ENCODE measurements at places on chromosomes 11 and 22.

GRCh38 chr11:110424775-110425444 is 4.8 kb upstream of the FDX1 start:
- H3K4me1 ChIP-seq, result peaks cover 9% of the 10 kb centered on the region
- no peak overlapping the region for H3K4me3 ChIP-seq
- no peaks in the 10 kb centered on the region for H3K36me3 ChIP-seq
- DNase-seq, result no peak

GRCh38 chr11:75351791-75352587 is 528 bp upstream of the ARRB1 start:
- no peaks in the 10 kb centered on the region for H3K27me3 ChIP-seq
- H3K4me1 ChIP-seq, result peaks cover 60% of the 10 kb centered on the region
- H3K4me3 ChIP-seq, result peak overlapping the region; percentile 87

GRCh38 chr11:116217006-116217405 is 555.8 kb downstream of the BUD13 start:
- H3K36me3 ChIP-seq, result no peaks in the 10 kb centered on the region
- peak; percentile 21 for DNase-seq
- H3K27ac ChIP-seq, result no peak overlapping the region

DNA sequence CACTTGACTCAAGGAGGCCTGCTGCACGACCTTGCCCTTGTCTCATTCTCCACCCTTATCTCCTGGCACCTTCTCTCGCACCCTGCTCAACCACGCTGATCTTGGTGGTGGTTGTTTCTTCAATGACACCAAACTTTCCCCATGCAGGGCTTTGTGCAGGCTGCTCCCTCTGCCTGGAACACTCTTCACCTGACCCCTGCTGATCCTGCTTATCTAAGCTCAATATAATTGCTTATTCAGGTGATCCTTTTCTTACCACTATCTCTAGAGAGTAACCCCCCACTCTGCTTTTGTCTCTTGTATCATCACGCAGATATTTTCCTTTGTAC is 604.4 kb downstream of the BUD13 start:
- H3K36me3 ChIP-seq, result no peaks in the 10 kb centered on the region
- no peak overlapping the region for H3K4me3 ChIP-seq
- no peak overlapping the region for H3K27ac ChIP-seq
- no peak for DNase-seq
- H3K4me1 ChIP-seq, result no peaks in the 10 kb centered on the region
- no peaks in the 10 kb centered on the region for H3K27me3 ChIP-seq

DNA sequence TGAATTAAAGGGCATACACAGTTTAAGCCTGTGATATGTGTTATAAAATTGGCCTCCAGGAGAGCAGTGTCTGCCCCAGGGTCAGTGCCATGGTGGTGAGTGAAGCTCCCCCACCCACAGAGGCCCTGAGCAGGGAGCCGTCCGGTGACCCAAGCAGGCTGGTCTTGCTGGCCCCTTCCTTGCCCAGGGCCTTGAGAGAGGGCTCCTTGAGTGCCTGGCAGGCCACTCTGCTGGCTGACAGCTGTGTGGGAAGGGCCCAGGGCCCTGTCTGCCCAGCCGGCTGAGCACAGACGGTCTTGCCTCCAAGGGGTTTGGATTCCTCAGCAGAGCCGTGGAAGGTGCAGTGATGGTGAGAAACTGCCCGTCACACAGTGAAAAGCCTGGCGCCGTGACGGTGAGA is 25.9 kb downstream of the PTDSS2 start:
- no peak overlapping the region for H3K27ac ChIP-seq
- H3K4me1 ChIP-seq, result no peaks in the 10 kb centered on the region
- no peak for DNase-seq
- H3K27me3 ChIP-seq, result no peaks in the 10 kb centered on the region

DNA sequence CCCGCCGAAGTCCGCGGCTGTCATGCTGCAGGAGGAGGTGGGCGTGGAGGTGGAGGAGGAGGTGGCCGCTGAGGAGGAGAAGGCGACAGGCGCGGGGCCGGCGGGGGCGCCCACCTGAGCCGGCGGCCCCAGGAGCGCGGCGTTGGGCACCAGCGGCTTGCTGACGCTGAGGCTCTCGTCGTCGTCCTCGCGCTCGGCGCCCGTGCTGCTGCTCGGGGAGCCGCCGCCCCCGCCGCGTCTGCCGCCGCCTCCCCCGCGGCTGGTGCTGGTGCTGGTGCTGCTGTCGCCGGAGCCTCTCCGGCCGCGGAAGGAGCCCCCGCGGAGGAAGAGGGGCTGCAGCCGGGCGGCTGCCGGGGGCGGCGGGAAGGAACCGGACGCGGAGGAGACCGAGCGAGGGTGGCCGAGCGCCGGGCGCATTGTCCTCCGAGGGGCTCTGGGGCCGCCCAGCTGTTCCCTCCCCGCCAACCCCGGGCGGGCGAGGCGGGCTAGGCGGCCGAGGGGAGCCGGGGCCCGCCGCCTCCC is 388 bp downstream of the TMEM121B start:
- no peak overlapping the region for H3K27ac ChIP-seq
- peaks cover 41% of the 10 kb centered on the region for H3K4me1 ChIP-seq
- no peak overlapping the region for H3K4me3 ChIP-seq

- no peak for DNase-seq
- no peak overlapping the region for H3K4me3 ChIP-seq
- H3K4me1 ChIP-seq, result no peaks in the 10 kb centered on the region
Measured at GRCh38 chr11:79578116-79578515, 137.3 kb upstream of the TENM4 start.

GRCh38 chr22:22713416-22713815 is 69.0 kb downstream of the GGTLC2 start:
- no peaks in the 10 kb centered on the region for H3K36me3 ChIP-seq
- no peak overlapping the region for H3K27ac ChIP-seq
- H3K4me3 ChIP-seq, result no peak overlapping the region

DNA sequence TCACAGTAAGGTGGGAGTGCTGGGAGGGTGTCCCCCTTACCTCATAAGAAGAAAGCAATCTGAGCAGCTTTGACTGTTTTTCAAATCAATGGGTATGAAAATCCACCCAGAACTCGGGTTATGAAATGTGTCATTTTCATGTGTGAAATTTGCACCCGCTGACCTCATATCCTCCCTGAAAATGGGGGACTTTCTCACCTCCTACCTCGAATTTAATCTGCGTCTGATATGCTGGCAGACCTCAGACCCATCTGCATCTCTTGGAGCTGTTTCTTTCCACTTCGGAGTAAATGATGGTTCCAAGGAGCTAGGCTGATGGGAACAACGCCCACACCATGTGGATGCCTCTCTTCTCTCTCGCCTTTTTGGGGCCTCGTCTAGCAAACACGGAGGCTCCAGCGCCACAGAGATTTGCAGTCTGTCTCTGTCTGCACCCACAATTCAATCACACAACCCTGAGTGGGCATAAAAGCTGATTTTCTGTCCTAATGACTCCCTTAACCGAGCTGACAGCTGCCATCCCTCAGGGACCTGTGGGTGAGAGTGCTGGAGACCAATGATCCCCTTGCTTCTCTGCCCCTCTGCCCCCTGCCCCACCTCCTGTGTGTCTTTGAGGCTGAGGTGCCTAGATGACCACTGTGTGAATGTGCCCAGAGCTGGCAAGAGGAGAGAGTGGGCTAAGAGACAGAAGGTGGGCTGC is 71.0 kb downstream of the TRIM29 start:
- H3K4me1 ChIP-seq, result no peaks in the 10 kb centered on the region
- H3K27me3 ChIP-seq, result peaks cover 8% of the 10 kb centered on the region
- H3K36me3 ChIP-seq, result no peaks in the 10 kb centered on the region
- DNase-seq, result no peak
- no peak overlapping the region for H3K27ac ChIP-seq
- H3K4me3 ChIP-seq, result no peak overlapping the region

DNA sequence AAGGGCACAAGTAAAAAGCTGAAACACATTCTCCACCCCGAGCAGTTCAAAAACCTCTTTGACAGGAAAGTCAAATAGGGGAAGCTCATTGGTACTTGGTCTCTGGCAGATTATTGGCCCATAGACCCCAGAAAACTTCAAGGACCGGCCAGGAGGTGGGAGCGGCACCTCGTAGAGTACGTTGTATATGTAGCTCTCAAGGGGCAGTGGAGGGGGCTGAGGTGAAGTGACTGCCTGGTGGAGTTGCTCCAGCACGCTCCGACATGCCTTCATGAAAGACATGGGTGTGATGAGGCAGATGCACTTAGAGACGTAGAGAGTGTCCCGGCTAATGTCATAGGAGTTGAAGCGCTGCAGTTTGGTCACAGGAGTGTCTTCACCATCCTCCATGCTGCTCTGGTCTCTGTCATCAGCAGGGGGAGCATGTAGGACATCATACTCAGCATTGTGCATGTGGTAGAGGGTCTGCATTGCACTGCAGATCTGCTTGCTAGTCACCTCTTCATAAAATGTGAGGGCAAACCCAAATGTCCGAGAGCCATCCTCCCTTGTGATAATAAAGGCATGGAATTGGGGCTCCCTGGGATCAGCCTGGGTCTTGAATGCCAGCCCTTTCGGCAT is 61.3 kb downstream of the DENND5A start:
- H3K27ac ChIP-seq, result no peak overlapping the region
- peaks cover 33% of the 10 kb centered on the region for H3K36me3 ChIP-seq

- H3K4me3 ChIP-seq, result no peak overlapping the region
- no peak overlapping the region for H3K27ac ChIP-seq
- no peaks in the 10 kb centered on the region for H3K27me3 ChIP-seq
- H3K4me1 ChIP-seq, result peaks cover 63% of the 10 kb centered on the region
Measured at GRCh38 chr11:67261640-67261945, 4.7 kb upstream of the GRK2 start.

DNA sequence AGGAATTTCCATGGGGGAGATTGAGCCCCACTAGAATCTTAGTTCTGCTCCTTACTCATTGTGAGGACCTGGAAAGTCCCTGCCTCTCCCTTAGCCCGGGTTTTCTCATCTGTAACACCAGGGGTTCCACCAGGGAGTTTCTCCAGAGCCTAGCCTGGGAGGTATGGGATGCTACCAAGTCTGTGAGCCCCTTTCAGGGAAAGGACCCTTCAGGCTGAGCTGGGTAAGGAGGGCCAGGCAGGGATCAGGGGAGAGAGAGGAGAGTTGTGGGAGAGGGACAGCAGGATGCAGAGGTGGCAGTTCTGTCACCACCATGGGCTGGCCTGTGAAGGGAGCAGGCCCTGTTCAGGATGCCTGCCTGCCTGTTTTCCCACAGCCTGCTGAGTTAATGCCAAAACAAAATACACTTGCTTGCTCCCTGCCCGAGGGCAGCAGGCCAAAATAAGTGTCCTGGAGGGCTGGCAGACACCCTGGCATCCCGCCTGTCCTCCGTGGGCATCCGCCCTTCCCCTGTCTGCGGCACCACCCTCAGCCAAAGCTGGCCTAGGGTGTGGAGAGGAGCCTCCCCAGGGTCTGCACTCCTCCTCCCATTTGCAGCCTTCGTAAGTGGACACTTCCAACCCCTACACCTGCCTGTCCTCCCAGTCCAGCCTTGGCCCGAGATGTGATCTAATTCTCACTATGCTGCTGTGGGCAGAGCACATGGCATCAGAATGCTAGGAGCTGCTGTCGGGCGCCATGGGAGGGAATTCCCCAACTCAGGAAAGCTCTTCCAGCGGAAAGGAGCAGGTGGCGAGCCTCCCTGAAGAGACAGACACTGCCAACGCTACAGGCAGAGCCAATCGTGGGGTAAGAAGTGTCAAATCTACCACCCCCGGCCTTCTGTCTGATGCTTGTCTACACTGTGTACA is 5.9 kb upstream of the FCHSD2 start:
- H3K4me3 ChIP-seq, result no peak overlapping the region
- H3K36me3 ChIP-seq, result no peaks in the 10 kb centered on the region
- H3K27me3 ChIP-seq, result no peaks in the 10 kb centered on the region
- no peak overlapping the region for H3K27ac ChIP-seq
- no peak for DNase-seq

DNA sequence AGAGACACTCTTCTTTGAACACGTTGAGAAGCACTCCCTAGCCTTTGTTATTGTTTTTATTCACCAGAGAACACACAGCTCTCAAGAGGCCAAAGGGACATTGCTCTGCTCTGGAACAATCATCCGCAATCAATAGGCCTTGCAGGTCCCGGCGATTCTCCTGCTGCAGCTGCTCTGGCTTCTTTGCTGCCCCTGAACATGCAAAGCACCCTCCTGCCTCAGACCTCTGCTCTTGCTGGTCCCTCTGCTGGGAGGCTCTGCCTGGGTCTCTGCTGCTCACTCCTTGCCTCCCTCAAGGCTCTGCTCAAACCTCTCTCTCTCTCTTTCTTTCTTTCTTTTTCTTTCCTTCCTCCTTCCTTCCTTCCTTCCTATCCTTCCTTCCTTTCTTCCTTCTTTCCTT is 232.7 kb downstream of the DSCAML1 start:
- H3K4me3 ChIP-seq, result no peak overlapping the region
- no peak overlapping the region for H3K27ac ChIP-seq
- peaks cover 2% of the 10 kb centered on the region for H3K27me3 ChIP-seq
- H3K4me1 ChIP-seq, result no peaks in the 10 kb centered on the region

DNA sequence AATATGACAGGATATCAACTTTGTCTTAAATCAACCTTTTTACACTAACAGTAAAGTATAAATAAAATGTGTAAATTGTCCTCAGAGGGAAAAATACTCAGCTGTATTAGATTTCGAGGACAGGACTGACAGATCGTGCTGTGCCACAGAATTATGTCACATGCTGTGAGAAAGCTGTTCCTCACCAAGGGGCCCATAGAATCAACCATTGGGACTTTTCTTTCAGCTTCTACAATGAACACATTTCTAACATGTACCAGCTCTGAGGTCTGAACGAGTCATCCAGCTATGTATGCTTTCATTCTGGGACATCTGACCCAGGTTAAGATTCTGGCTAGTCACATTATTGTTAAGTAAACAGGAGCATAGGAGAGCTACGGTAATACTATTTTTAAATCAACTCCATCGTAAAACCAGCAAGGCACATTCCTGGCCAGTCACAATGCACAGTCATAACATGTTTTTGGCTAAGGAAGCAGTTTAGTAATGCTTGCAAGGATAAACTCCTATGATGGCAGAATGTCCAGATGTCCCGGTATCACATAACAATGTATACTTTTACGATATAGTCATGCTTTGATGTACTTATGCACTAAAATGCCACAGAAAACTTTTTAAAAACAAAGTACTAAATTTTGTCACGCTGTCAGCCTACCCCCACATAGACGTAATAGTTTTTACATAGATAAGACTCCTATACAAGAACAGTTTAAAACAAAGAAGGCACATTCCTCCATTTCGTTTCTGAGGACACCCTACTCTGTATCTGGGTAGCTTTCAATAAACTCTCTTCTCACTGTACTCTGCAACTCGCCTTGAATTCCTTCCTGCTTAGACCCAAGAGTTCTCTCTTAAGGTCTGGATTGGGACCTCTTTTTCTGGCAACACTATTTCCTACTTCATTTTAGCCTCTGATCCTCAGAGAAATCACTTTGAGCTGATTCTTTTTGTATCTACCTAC is 27.4 kb downstream of the ZNF214 start:
- H3K4me3 ChIP-seq, result no peak overlapping the region
- no peak overlapping the region for H3K27ac ChIP-seq
- H3K36me3 ChIP-seq, result no peaks in the 10 kb centered on the region
- no peaks in the 10 kb centered on the region for H3K4me1 ChIP-seq

All from activated CD8-positive, alpha-beta T cell treated with anti-CD3 and anti-CD28 coated beads, Interleukin-2, amount 10 ng/mL, durations not matched to agents 7 days and 5 days (primary cell).